Sigmoid colon (tissue), 7 donors: ENCODE measurements at places on chromosomes 1 and 21. TPM values are rescaled to one million over a fixed set of nuclear protein-coding genes. Genes with fewer than 3 reads are reported as not detected.

- no peak overlapping the region for H3K27ac ChIP-seq
- no peaks in the 10 kb centered on the region for H3K27me3 ChIP-seq
- no peaks in the 10 kb centered on the region for H3K4me1 ChIP-seq
- DNase-seq, result no peak
These were observed 70.8 kb downstream of the RWDD3 start for GRCh38 chr1:95304803-95305202.

GRCh38 chr1:51316113-51316845 is 14.1 kb downstream of the TTC39A start:
- H3K27me3 ChIP-seq, result no peaks in the 10 kb centered on the region
- no peak for DNase-seq
- no peak overlapping the region for H3K27ac ChIP-seq
- H3K4me3 ChIP-seq, result no peak overlapping the region

Gene RXRG
- total RNA-seq, result 1.2 TPM

Gene ZFP69B
- 0.55 TPM for total RNA-seq

GRCh38 chr1:45454464-45454863 is 36.5 kb downstream of the TESK2 start:
- H3K27me3 ChIP-seq, result no peaks in the 10 kb centered on the region
- H3K36me3 ChIP-seq, result no peaks in the 10 kb centered on the region
- DNase-seq, result no peak
- no peak overlapping the region for H3K4me3 ChIP-seq
- H3K27ac ChIP-seq, result no peak overlapping the region

- H3K27ac ChIP-seq, result no peak overlapping the region
- no peak for DNase-seq
These were observed 418.8 kb downstream of the DISC1 start for GRCh38 chr1:232045139-232045994.

- H3K4me1 ChIP-seq, result no peaks in the 10 kb centered on the region
- no peak overlapping the region for H3K4me3 ChIP-seq
- DNase-seq, result no peak
- H3K36me3 ChIP-seq, result no peaks in the 10 kb centered on the region
- no peak overlapping the region for H3K27ac ChIP-seq
These were observed 34.7 kb upstream of the CLSTN1 start for GRCh38 chr1:9858293-9859035.

DNA sequence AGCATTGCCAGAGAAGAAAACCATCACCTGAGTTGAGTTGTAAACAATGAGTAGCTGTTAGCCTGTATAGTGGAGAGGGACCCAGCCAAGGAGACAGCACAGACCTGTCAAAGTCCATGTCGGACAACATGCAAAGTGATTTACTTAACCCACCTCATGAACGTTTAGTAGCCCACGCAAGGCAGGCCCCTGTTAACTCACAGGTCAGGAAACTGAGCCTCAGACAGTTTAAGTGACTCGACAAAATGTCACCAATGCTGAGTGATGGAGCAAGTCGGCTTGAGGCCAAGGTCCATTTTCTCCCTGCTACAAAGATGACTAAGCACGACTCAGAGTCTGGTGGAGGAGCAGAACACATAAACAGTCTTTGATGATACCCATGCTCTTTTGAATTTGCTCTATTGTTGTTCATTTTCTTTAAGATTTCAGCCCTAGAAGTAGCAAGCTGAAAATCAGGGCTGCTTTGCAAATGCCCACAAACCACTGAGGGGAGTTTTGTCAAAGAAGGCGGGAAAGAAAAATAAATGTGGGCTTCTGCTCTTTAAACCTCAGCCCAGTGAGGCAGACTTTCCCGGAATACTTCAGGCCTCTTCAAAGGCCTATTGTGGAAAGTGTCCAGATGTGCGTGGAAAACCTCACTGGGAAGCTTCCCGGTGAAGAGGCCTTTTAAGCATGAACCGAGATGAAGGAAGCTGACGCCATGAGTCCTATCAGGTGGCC is 83.8 kb upstream of the HOOK1 start:
- peak; percentile 93 for DNase-seq
- no peaks in the 10 kb centered on the region for H3K27me3 ChIP-seq
- H3K4me1 ChIP-seq, result peaks cover 35% of the 10 kb centered on the region
- H3K4me3 ChIP-seq, result no peak overlapping the region
- no peaks in the 10 kb centered on the region for H3K36me3 ChIP-seq

- no peak overlapping the region for H3K27ac ChIP-seq
- DNase-seq, result no peak
- peaks cover 30% of the 10 kb centered on the region for H3K27me3 ChIP-seq
- no peaks in the 10 kb centered on the region for H3K36me3 ChIP-seq
- H3K4me1 ChIP-seq, result no peaks in the 10 kb centered on the region
These were observed 28.4 kb downstream of the SYT2 start for GRCh38 chr1:202681736-202682420.

GRCh38 chr21:37762606-37763005 is 153.7 kb downstream of the KCNJ6 start:
- no peaks in the 10 kb centered on the region for H3K27me3 ChIP-seq
- no peaks in the 10 kb centered on the region for H3K4me1 ChIP-seq
- no peak overlapping the region for H3K27ac ChIP-seq

Gene CDKN2C
- 31.7 TPM for total RNA-seq

- H3K4me3 ChIP-seq, result no peak overlapping the region
- DNase-seq, result no peak
These were observed 119.3 kb downstream of the SYT2 start for GRCh38 chr1:202590975-202591411.

GRCh38 chr1:223212441-223212840 is 69.4 kb upstream of the TLR5 start:
- no peaks in the 10 kb centered on the region for H3K4me1 ChIP-seq
- no peak for DNase-seq
- no peak overlapping the region for H3K4me3 ChIP-seq
- no peaks in the 10 kb centered on the region for H3K36me3 ChIP-seq
- H3K27me3 ChIP-seq, result no peaks in the 10 kb centered on the region

Gene FCAMR
- total RNA-seq, result not detected

DNA sequence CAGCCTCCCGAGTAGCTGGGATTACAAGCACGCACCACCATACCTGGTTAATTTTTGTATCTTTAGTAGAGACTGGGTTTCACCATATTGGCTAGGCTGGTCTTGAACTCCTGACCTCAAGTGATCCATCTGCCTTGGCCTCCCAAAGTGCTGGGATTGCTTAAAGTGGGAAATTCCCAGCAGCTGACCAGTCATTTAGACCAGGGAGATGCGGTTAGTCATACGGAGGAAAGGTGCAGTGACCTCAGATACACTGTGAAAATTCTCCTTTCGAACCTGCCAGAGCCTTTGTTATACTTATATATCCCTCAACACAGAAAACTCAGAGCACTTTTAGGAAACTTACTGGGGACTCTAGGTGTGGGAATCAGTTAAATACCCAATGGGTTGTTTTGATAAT is 39.6 kb downstream of the MAP10 start:
- DNase-seq, result no peak
- no peaks in the 10 kb centered on the region for H3K4me1 ChIP-seq
- H3K27me3 ChIP-seq, result no peaks in the 10 kb centered on the region
- no peak overlapping the region for H3K27ac ChIP-seq

Gene OR1C1
- total RNA-seq, result not detected

Gene NPPB
- total RNA-seq, result not detected

DNA sequence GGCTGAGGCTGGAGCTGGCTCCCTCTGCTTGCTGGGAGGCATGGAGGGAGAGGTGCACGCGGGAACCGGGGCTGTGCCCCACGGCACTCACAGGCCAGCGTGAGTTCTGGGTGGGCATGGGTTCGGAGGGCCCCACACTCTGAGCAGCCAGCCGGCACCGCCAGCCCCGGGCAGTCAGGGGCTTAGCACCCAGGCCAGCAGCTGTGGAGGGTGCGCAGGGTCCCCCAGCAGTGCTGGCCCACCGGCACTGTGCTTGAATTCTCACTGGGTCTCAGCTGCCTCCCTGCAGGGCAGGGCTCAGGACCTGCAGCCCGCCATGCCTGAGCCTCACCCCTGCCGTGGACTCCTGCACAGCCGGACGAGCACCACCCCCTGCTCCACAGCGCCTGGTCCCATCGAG is 164.9 kb upstream of the PLD5 start:
- no peaks in the 10 kb centered on the region for H3K36me3 ChIP-seq
- no peaks in the 10 kb centered on the region for H3K27me3 ChIP-seq
- no peak for DNase-seq

- H3K4me3 ChIP-seq, result no peak overlapping the region
- H3K4me1 ChIP-seq, result peaks cover 9% of the 10 kb centered on the region
- DNase-seq, result no peak
- peaks cover 30% of the 10 kb centered on the region for H3K27me3 ChIP-seq
These were observed 459 bp downstream of the FOXE3 start for GRCh38 chr1:47416319-47417169.

DNA sequence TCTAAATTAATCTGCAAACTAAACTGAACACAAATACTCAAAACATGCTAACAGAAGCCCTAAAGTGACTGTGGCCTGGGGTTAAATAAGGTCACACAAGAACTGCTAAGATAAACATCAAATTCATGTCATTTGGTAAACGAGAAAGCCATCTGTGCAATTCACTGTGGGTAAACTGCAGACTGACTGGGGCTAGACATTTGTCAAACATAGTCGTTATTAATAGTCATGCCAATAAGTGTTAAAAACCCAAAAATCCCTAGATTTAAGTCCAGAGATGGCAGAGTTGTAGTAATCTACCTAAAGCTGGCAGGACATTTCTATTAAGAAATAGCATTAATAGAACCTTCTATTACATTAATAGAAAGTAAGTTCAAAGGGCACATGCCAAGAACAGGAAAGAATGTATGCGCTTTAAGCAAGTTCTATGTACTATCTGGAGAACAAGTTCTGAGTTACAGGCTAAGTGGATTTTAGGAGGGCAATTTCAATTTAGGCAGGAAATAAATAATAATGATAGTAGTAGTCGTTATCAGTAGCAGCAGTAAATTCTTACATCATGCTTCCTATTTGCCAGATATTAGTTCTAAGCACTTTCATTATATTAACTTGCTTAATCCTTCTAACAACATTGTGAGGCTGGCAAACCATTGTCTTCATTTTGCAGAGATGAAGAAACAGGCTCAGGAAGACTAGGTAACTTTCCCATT is 8.6 kb downstream of the EDEM3 start:
- no peak overlapping the region for H3K4me3 ChIP-seq
- peaks cover 3% of the 10 kb centered on the region for H3K4me1 ChIP-seq
- H3K27me3 ChIP-seq, result no peaks in the 10 kb centered on the region

Gene RGS7
- total RNA-seq, result not detected
